ENCODE measurements at places on chromosomes 16 and 17. TPM values are rescaled to one million over a fixed set of nuclear protein-coding genes. Genes with fewer than 3 reads are reported as not detected.

STX1B gene
- total RNA-seq = 7.3 TPM

SPAG9 gene
- 99.5 TPM for total RNA-seq

DNA sequence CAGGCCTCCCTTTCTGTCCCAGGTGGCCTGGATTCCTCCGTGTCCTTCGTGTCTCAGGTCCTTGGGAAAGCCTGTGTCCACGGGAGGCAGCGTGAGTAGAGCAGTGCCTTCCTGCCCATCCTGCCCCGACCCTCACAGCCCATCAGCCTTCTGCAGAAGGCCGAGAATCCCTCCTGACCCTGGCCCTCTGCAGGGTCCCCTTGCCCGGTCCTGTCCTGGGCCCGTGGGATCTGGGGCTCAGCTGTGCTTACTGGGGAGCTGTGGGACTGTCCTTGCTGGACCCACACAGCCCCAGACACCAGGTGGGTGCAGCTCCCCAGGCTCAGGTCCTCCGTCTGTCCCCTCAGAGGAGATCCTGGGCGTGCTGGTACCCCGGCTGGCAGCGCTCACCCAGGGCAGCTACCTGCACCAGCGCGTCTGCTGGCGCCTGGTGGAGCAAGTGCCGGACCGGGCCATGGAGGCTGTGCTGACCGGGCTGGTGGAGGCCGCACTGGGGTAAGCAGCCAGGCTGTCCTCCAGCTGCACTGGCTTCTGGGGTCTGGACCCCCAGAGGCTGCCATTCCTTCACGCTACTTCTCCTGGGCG, 3.9 kb downstream of the TELO2 start:
- H3K27me3 ChIP-seq = no peaks in the 10 kb centered on the region
- H3K4me3 ChIP-seq = no peak overlapping the region
- H3K4me1 ChIP-seq = peaks cover 10% of the 10 kb centered on the region
- no peak overlapping the region for H3K27ac ChIP-seq
- no peaks in the 10 kb centered on the region for H3K36me3 ChIP-seq

GRCh38 chr17:15085890-15086677, 179.0 kb downstream of the PMP22 start:
- H3K4me3 ChIP-seq = no peak overlapping the region
- H3K27ac ChIP-seq = no peak overlapping the region

- H3K4me1 ChIP-seq = peaks cover 12% of the 10 kb centered on the region
- no peaks in the 10 kb centered on the region for H3K36me3 ChIP-seq
- no peak overlapping the region for H3K27ac ChIP-seq
- no peaks in the 10 kb centered on the region for H3K27me3 ChIP-seq
Observed at GRCh38 chr16:9528511-9529079, 437.2 kb downstream of the HAPSTR1 start.

HSD11B2 gene
- total RNA-seq = 1.6 TPM

GRCh38 chr17:68749349-68750207, 148.4 kb upstream of the FAM20A start:
- peak; percentile 3 for DNase-seq
- H3K4me3 ChIP-seq = no peak overlapping the region
- H3K27me3 ChIP-seq = no peaks in the 10 kb centered on the region
- H3K4me1 ChIP-seq = no peaks in the 10 kb centered on the region

- H3K27me3 ChIP-seq = peaks cover 62% of the 10 kb centered on the region
- no peak overlapping the region for H3K4me3 ChIP-seq
- H3K36me3 ChIP-seq = no peaks in the 10 kb centered on the region
- H3K27ac ChIP-seq = no peak overlapping the region
Observed at GRCh38 chr17:48412841-48413240, 17.2 kb downstream of the SKAP1 start.

TRPV3 gene
- total RNA-seq = 1.9 TPM

- H3K4me3 ChIP-seq = no peak overlapping the region
- H3K27ac ChIP-seq = no peak overlapping the region
- DNase-seq = no peak
- H3K4me1 ChIP-seq = peaks cover 9% of the 10 kb centered on the region
Observed at GRCh38 chr17:39600288-39600996, 7.3 kb downstream of the NEUROD2 start.

DNA sequence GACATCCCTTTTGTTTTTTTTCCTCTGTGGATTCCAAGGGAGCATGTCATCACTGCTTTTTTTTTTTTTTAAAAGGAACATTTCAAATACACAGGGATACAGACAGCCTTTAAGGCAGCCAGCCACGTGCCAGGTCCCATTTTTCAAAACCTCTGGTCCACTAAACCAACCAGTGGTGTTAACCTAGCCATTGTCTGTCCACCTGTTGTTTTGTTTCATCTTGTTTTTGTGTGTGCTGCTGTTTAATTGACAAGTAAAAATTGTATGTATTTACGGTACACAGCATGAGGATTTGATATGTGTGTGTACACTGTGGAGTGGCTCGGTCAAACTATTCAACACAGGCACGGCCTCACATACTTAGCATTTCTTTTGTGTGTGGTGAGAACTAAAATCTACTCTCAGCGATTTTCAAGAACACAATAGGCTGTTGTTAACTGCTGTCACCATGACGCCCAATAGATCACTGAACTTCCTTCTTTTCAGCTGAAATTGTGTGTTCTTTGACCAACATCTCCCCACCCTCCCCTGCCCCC, 19.2 kb downstream of the TMEM114 start:
- no peak overlapping the region for H3K4me3 ChIP-seq
- H3K4me1 ChIP-seq = peaks cover 18% of the 10 kb centered on the region
- DNase-seq = peak; percentile 68
- no peaks in the 10 kb centered on the region for H3K36me3 ChIP-seq

- H3K27ac ChIP-seq = no peak overlapping the region
- DNase-seq = no peak
- no peak overlapping the region for H3K4me3 ChIP-seq
- H3K4me1 ChIP-seq = no peaks in the 10 kb centered on the region
- no peaks in the 10 kb centered on the region for H3K36me3 ChIP-seq
- no peaks in the 10 kb centered on the region for H3K27me3 ChIP-seq
Observed at GRCh38 chr16:10769381-10769780, 25.7 kb downstream of the NUBP1 start.

HSF4 gene
- total RNA-seq = not detected

GRCh38 chr16:4240624-4241023, 1.3 kb downstream of the SRL start:
- no peak overlapping the region for H3K4me3 ChIP-seq
- no peaks in the 10 kb centered on the region for H3K27me3 ChIP-seq
- H3K36me3 ChIP-seq = no peaks in the 10 kb centered on the region
- peak; percentile 39 for DNase-seq
- H3K4me1 ChIP-seq = peaks cover 15% of the 10 kb centered on the region

KCNH6 gene
- total RNA-seq = 0.03 TPM

GRCh38 chr17:8149419-8150193, 2.6 kb downstream of the PER1 start:
- no peaks in the 10 kb centered on the region for H3K36me3 ChIP-seq
- no peak overlapping the region for H3K4me3 ChIP-seq
- H3K27me3 ChIP-seq = no peaks in the 10 kb centered on the region
- peaks cover 6% of the 10 kb centered on the region for H3K4me1 ChIP-seq

DNA sequence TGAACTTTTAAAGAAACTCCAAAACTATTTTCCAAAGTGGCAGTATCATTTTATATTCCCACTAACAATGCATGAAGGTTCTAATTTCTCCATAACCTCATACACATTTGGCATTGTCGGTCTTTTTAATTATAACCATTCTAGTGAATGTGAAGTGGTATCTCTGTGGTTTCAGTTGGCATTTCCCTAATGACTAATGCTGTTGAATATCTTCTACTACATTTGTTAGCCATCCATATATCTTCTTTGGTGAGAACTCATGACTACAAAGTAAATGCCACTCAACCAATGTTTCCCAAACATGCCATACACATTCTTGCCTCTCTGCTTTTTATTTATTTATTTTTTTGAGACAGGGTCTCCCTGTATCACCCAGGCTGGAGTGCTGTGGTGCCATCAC, 31.7 kb upstream of the TAOK1 start:
- H3K27ac ChIP-seq = no peak overlapping the region
- H3K4me3 ChIP-seq = no peak overlapping the region
- no peaks in the 10 kb centered on the region for H3K36me3 ChIP-seq
- H3K27me3 ChIP-seq = no peaks in the 10 kb centered on the region
- H3K4me1 ChIP-seq = no peaks in the 10 kb centered on the region

- no peak overlapping the region for H3K27ac ChIP-seq
- no peaks in the 10 kb centered on the region for H3K36me3 ChIP-seq
- peaks cover 27% of the 10 kb centered on the region for H3K4me1 ChIP-seq
- peaks cover 15% of the 10 kb centered on the region for H3K27me3 ChIP-seq
- no peak for DNase-seq
Observed at GRCh38 chr17:33178681-33179080, 114.4 kb downstream of the ASIC2 start.

MYH2 gene
- 0.37 TPM for total RNA-seq

- H3K4me1 ChIP-seq = no peaks in the 10 kb centered on the region
- no peaks in the 10 kb centered on the region for H3K27me3 ChIP-seq
- no peak overlapping the region for H3K27ac ChIP-seq
- no peak for DNase-seq
- no peaks in the 10 kb centered on the region for H3K36me3 ChIP-seq
Observed at GRCh38 chr16:89269805-89270665, 52.5 kb downstream of the ZNF778 start.

MMP28 gene
- not detected for total RNA-seq

DNA sequence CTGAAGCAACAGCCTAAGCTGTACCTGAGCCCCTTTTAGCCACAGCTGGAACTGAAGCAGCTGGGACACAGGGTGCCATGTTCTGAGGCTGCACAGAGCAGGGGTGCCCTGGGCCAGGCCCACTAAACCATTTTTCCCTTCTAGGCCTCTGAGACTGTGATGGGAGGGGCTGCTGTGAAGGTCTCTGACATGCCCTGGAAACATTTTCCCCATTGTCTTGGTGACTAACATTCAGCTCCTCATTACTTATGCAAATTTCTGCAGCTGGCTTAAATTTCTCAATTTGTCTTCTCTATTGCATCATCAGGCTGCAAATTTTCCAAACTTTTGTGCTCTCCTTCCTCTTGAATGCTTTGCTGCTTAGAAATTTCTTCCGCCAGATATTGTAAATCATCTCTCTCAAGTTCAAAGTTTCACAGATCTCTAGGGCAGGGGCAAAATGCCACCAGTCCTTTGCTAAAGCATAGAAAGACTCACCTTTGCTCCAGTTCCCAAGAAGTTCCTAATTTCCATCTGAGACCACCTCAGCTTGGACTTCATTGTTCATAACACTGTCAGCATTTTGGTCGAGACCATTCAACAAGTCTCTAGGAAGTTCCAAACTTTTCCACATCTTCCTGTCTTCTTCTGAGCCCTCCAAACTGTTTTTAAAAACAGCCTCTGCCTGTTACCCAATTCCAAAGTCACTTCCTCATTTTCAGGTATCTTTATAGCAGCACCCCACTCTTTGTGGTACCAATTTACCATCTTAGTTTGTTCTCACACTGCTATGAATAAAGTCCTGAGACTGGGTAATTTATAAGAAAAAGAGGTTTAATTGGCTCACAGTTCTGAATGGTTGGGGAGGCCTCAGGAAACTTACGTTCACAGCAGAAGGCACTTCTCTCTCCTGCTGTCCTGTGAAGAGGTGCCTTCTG, 49.8 kb downstream of the TMEM100 start:
- H3K27ac ChIP-seq = no peak overlapping the region
- H3K27me3 ChIP-seq = no peaks in the 10 kb centered on the region
- no peak for DNase-seq

DNA sequence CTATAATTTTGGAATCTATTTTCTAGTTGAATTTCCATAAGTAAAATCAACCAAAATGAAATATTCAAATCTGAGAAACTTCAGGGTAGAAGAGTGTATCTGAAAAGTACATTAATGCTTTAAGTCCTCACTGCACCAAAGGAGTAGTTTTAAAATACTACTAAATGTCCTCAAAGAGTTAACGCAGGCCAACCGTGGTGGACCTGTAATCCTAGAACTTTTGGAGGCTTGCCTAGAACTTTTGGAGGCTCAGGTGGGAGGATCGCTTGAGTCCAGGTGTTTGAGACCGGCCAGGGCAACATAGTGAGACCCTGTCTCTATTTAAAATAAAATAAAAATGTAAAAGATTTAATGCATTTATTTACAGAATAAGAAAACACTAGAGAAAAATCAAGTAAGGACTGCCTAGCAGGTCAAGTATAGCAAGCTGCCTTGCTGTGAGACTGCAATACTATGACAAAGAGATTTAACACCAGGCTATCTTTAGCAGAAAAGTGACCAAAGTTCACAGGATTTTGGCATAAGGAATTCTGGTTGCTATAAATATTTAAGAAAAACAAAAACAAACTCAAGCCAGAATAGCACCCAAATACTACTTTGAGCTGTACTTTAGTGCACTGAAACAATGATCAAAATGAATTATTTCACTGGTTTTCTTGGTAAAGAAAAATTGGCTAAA, 41.0 kb downstream of the CHCT1 start:
- H3K27me3 ChIP-seq = no peaks in the 10 kb centered on the region
- H3K4me3 ChIP-seq = no peak overlapping the region
- H3K36me3 ChIP-seq = peaks cover 14% of the 10 kb centered on the region

GRCh38 chr17:8285270-8286181, 2.9 kb upstream of the RANGRF start:
- H3K4me3 ChIP-seq = no peak overlapping the region
- peaks cover 7% of the 10 kb centered on the region for H3K4me1 ChIP-seq
- H3K36me3 ChIP-seq = no peaks in the 10 kb centered on the region

GRCh38 chr17:57115916-57116315, 30.9 kb downstream of the AKAP1 start:
- H3K27ac ChIP-seq = no peak overlapping the region
- no peaks in the 10 kb centered on the region for H3K4me1 ChIP-seq
- no peaks in the 10 kb centered on the region for H3K36me3 ChIP-seq
- no peak for DNase-seq
- H3K4me3 ChIP-seq = no peak overlapping the region
- no peaks in the 10 kb centered on the region for H3K27me3 ChIP-seq

DNA sequence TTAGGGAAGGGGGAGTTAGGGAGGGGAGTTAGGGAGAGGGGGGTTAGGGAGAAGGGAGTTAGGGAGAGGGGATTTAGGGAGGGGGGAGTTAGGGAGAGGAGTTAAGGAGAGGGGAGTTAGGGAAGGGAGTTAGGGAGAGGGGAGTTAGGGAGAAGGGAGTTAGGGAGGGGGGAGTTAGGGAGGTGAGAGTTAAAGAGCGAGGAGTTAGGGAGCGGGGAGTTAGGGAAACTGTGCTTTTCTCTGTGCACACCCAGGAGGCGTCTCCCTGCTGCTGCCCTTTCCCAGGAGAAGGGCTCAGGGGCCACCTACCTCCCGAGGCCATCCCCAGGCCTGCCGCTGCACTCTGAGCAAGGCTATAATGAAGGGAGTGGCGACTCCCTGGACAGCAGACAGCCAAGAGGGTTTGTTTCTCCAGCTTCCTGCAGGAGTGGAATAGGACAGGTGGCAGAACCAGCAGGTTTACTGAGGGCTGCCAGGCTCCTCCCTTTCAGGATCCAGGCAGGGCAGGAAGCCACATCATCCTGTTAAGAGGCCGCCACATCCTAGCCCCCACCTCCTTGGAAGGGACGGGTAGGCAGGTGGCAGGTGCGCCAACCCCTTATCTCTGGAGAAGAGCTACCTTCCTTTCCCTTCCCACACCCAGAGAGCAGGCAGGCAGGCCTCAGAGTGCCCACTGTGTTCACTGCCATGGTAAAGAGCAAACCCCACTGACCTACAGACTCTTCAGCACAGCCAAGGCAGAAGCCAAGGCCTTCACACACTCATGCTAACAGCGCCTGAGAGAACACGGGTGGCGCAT, 4.3 kb downstream of the CANT1 start:
- peaks cover 11% of the 10 kb centered on the region for H3K4me1 ChIP-seq
- no peaks in the 10 kb centered on the region for H3K27me3 ChIP-seq
- H3K27ac ChIP-seq = no peak overlapping the region
- H3K4me3 ChIP-seq = no peak overlapping the region
- H3K36me3 ChIP-seq = no peaks in the 10 kb centered on the region
- DNase-seq = no peak

UMOD gene
- not detected for total RNA-seq

ZNF18 gene
- total RNA-seq = 15.9 TPM

- no peaks in the 10 kb centered on the region for H3K27me3 ChIP-seq
- no peak overlapping the region for H3K4me3 ChIP-seq
- H3K4me1 ChIP-seq = no peaks in the 10 kb centered on the region
- H3K27ac ChIP-seq = no peak overlapping the region
Observed at GRCh38 chr16:30136971-30137605, 14.1 kb upstream of the MAPK3 start.

Measured in neural progenitor cell (in vitro differentiated cells).